Posterior vena cava (tissue), 2 donors: ENCODE measurements at places on chromosomes 2 and 18. TPM values are rescaled to one million over a fixed set of nuclear protein-coding genes. Genes with fewer than 3 reads are reported as not detected.

TEX44 gene
- not detected for total RNA-seq

- no peak for DNase-seq
Observed at GRCh38 chr2:197960786-197961185, 156.4 kb downstream of the PLCL1 start.

FBXO36 gene
- 2.2 TPM for total RNA-seq

- DNase-seq, result no peak
Observed at GRCh38 chr2:163187119-163187518, 348.6 kb upstream of the KCNH7 start.

DNA sequence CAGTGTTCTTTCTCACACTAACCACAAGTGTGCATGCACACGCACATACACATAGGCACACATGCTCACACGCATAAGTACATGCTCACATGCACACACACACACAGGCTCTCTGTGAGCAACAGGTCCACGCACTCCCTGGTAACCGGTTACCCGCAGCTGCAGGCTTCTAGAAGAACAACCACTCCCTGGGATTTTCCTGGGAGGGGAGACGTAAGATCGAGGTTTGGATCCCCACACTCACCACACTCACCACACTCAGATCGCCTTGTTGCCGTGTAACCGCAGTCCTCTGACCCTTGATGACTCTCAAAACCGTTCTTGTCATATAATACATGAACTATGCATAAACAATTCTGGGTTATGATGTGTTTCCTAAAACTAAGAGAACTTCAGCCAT, 42.2 kb downstream of the TTC32 start:
- no peak for DNase-seq

DNA sequence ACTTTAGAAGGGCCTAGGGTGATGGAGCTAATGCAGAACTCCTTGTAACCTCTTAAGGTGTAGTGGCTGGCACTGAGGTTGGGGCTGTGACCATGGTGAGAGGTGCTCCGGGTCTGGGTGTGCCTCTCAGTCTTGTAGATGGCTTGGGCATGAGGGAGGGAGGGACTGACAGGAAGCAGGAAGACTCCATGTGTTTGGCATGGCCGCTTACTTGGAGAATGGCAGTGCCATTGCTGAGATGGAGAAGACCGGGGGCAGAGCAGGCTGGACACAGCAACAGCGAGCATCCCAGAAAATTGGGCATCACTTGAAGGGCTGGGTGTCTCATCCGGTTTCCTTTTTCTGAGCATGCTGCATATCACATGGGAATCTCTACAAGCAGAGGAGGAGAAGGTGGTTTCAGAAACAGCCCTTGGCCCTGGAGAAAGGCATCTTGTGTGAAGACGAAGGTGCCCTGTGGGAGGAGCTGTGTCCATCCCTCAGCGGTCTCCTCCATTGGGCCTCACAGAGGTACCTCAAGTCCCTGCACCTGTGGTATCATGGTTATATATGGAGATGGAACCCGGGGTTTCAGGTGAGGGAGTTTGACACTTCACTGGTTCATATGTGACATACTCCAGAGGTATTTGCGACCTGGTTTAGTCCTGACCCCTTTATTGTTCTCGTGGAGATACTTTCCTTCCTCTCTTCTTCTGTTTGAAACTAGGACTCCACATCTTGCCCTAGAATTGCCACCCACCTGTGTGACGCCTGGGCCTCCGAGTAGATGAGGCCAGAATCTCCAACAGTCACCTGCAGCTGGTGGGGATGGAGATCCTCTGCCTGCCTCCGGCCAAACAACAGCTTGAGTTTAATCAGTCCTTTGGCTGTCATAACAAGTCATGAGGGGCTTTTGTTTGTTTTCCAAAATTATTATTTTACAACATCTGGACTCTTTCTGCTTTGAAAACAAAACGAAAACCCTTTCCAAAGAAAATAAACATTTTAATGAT, 45.6 kb downstream of the INPP4A start:
- DNase-seq, result no peak

DNA sequence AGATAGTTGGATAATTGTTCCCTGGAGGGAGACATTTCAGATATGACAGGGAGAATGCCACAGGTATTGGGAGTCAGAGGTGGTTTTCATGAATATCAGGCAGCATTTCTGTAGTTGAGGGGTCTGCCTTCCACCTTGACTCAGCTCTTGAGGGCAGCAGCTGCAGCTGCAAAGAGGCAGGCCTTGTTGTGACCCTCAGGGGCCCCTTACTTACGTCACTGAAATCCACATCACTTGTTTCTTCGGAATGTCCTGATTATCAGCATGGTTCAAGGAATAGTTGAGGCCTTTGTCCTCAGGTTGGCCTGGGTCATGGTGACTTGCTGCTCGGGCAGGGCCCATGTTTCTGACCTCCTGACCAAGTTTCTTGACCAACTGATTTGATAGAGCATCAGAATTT, 46.9 kb downstream of the TMEM17 start:
- no peak for DNase-seq

EIF2B4 gene
- 36.2 TPM for total RNA-seq

HJURP gene
- 0.42 TPM for total RNA-seq

DNA sequence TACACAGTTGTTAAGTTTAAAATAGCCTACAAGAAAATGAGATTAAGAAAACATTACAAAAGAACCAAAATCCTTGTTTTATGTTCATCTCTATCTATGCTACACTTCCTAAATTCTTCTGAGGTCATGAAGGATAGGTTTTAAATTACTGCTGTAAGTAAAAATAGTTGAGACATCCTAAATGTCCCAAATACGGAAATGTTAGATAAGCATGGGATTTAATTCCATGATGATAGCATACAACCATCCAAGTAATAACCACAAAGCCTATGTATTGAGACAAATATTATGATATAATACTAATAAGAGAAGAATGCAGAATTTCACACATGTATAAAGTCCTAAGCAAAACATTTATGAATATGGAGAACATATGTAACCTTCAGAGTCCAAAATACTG, 34.1 kb downstream of the PIEZO2 start:
- no peak for DNase-seq

GRCh38 chr18:75874401-75875089, 447.0 kb upstream of the SMIM21 start:
- DNase-seq, result no peak

DNA sequence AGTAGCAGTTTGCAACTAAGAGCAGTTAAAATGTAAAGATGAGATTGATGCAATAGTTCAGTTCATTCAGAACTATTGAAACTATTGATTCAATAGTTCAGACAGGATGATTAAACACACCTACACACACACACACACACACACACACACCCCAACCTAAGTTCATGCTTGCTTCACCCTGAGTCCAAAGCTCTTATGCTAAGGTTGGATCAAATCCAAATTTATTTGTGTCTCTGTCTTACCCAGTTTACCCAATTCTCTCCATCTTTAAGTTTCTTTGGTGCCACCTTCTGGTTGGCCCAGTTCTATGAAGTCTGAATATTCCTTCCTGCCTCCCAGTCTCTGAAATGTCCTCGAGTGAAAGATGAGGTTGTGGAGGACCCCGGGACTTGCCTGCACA, 5.1 kb downstream of the SERPINB8 start:
- no peak for DNase-seq

DNA sequence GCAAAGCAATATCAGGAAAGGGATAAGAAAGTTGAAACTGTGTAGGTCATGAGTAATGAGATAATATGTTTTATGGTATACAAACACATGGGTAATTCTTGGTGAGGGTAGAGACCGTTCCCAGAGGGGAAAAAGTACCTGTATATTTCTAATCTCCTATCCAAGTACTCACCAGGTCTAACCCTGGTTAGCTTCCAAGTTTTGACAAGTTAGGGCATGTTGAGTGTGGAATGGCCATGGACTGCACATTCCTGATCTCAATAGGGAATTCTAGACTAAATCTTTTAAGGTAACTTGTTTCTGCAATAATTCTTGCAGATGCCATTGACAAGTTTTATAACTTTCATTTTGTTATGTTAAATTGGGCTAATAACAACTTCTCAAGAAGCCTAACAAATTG, 216.6 kb downstream of the SPAG16 start:
- DNase-seq, result no peak

GRCh38 chr18:49920731-49921130, 107.4 kb upstream of the ACAA2 start:
- no peak for DNase-seq

MBD5 gene
- 40.8 TPM for total RNA-seq

SNED1 gene
- total RNA-seq, result 39.7 TPM

FSHR gene
- not detected for total RNA-seq

DNA sequence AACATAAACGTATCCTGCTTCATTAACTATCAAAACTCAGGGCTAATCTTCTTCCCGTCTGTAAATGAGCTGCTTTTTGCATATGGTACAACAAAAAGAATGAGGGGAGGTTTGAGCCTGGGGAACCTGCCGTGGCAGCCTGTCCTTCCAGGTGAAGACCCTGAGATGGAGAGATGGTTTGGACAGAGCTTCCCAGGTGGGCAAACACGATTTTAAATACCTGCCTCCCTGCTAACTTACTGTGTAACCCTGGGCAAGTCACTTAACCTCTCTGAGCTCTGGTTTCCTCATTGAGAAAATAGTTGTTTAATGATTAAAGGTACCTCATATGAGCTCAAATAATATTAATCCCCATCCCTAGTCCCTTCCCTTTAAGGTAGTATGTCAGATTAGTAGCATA, 9.0 kb downstream of the EMX1 start:
- no peak for DNase-seq

DNA sequence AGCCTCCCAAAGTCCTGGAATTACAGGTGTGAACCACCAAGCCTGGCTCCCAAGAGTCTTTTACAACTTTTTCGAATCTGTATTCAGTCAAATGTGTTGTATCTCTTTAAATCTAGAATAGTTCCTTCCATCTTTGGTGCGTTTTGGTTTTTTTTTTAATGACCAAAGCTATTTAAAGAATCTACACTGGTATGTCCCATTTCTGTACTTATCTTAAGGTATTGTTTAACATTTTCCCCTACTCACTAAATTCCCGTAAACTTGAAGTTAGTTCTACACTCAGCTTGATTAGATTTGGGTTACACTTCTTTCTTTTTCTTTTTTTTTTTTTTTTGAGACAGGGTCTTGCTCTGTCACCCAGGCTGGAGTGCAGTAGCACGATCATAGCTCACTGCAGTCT, 63.8 kb downstream of the TMEM237 start:
- no peak for DNase-seq

ALPG gene
- not detected for total RNA-seq

DNA sequence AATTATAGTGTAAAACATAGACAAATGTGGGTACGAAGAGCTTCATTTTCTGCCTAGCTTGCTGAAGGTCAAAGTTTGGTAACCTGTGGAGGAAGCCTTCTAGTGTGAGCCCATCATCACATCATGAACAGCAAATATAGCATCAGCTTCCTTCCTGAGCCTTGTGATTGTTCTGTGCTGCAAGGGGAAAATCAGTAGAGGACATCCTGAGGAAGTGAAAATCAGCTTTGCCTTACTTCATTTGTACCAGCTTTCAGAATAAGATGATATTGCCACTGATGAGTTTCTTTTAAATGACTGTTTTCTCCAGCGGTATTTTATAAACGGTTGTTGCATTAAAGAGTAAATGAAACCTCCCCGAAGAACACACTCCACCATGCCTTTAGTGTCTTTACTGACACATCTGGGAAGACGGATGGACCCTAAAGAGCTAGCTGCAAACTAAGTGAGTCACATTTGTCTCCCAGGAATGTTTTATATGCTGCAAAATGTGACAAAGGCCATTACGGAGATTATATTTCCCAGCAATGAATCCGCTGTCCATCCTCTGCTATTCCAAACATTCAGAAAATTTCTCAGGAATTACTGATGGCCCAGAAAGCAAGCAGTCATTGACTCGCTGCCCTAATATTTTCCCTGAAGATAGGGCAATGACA, 1272.8 kb downstream of the SUCLG1 start:
- no peak for DNase-seq

DNA sequence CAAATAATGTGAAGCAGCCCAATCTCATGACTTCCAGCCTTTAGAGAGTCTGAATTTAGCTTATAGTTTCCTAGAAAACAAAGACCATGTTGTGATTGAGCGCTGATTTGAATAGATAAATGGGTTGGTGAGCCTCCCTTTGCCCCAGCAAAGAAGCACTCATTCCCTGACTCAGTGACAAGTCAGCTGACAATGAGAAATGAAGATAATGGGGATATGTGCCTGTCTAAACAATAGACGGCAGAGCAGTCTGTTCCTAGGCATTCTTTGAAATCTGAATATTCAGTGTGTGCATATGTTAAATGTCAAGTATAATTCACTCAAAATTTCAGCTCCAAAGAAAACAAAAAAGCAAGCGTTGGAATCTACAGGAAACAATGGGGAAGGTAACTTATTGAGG, 34.8 kb upstream of the LINC00305 start:
- no peak for DNase-seq

DNA sequence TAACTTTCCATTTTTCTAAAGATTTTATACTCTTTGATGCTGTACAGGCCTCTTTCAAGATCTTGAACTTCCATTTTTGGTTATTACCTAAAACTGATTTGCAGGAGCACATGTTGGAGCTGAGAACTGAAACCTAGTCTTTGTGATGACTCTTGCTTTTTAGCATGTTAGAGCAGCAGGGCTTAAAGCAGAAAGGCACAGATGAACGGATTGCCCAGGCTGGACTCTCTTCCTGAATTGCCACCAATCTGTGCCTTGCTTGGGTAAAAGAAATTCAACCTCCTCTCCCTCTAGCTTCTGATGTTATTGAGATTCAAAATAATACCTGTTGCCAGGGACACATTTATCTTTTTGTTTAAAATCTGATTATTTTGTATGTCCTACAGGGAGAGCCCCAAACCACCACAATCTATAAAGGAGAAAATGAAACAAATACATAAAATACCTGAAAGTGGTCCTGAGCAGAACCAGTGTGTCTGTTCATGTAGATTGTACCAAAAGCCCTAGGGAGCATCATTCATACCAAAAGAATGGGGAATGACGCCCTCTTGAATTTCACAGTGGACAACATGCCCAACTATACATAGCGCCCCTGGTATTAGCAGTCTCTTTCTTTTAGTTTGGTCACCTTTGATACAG, 277.0 kb upstream of the MAP2 start:
- no peak for DNase-seq

- no peak for DNase-seq
Observed at GRCh38 chr2:31334311-31335026, 80.1 kb downstream of the XDH start.

DNA sequence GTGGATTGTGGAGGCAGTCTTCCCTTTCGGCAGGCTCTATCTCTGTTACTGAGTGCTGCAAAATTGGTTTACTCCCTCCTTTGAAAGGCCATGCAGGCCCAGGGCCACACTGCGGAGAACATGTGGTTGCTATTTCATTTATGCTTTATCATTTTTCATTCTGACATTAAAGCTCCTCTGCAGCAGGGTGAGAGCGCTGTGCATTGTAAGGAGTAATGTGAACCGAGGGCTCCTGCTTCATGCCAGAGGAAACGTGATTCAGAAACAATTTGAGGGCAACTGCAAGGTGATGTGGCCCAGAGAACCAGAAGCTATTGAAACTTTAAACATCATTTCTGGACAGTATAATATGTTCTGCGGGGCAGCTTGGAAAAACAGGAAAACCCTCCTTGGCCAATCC, 341.6 kb upstream of the NT5C1B start:
- no peak for DNase-seq
